ENCODE measurements at places on chromosomes 2 and 18. TPM values are rescaled to one million over a fixed set of nuclear protein-coding genes. Genes with fewer than 3 reads are reported as not detected.
A peak's percentile ranks its signal among the peaks of the same experiment; 100 is the strongest.

KYNU gene
- 14.3 TPM for total RNA-seq

MAP2 gene
- 68.8 TPM for total RNA-seq

PAIP2B gene
- total RNA-seq: 4.7 TPM

NEU2 gene
- total RNA-seq: not detected

ELAC1 gene
- total RNA-seq: 2.6 TPM

CKAP2L gene
- 1.3 TPM for total RNA-seq

KLHL30 gene
- total RNA-seq: 33.4 TPM

DNA sequence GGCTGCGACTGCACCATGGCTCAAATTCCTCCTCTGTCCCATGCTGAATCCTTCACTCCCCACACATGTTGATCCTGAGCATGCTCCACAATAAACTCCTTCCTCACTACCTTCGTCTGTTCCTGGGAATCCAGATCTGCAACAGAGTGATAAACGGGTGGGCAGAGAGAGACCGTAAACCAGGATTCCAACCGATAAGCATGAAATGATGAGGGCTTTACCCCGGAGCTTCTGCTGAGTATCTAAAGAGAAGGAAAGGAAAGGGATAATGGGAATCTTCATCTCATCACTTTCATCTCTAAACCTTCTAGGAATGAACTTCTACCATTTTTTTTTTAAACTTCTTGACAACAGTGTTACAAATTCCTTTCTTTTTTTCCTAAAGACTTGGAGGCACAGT lies 329.3 kb upstream of the TNP1 start:
- H3K36me3 ChIP-seq: no peaks in the 10 kb centered on the region
- H3K27me3 ChIP-seq: no peaks in the 10 kb centered on the region
- peaks cover 28% of the 10 kb centered on the region for H3K4me1 ChIP-seq
- H3K27ac ChIP-seq: no peak overlapping the region

DNA sequence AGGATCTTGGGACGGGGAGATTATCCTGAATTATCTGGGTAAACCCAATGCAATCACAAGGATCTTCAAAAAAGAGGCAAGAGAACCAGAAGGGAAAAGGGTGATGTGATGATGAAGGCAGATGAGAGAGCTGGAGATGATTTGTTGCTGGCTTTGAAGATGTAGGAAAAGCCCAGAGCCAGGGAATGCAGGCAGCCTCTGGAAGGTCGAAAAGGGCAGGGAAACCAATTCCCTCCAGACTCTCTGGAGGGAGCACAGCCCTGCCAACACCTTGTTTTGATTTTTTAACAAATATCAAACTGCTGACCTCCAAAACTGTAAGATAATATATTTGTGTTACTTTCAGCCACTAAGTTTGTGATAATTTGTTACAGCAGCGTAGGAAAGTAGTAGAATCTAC lies 48.9 kb upstream of the IL1R2 start:
- H3K27ac ChIP-seq: no peak overlapping the region
- no peaks in the 10 kb centered on the region for H3K4me1 ChIP-seq
- H3K36me3 ChIP-seq: no peaks in the 10 kb centered on the region
- DNase-seq: no peak
- H3K4me3 ChIP-seq: no peak overlapping the region
- H3K27me3 ChIP-seq: no peaks in the 10 kb centered on the region

DNA sequence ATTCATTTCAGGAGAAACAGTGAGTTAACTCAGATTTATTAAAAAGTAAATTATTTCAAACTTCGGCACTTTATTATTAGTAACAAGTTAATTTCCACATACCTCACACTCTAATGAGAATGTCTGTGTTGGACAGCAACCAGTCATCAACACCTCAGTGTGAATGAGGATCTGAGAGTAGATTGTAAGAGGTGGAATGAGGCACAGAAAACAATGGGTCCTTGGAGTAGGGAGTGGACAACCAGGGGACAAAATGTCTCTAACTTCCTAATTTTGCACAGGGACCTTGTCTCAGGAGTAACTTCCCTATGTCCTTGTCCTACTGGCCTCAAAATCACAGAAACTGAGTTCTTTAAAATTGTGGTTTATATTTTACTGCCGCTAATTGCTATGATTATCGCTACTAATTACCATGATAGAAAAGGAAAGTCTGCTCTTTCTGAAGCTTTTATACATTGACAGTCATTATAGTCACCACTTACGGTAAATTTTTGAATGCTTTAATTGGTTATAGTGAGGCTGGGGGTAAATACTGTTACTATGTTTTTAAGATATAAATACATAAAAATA lies 82.2 kb upstream of the LRPPRC start:
- H3K27me3 ChIP-seq: no peaks in the 10 kb centered on the region
- peaks cover 9% of the 10 kb centered on the region for H3K4me1 ChIP-seq
- H3K4me3 ChIP-seq: no peak overlapping the region
- no peak for DNase-seq
- no peak overlapping the region for H3K27ac ChIP-seq
- no peaks in the 10 kb centered on the region for H3K36me3 ChIP-seq

- H3K36me3 ChIP-seq: no peaks in the 10 kb centered on the region
- H3K27me3 ChIP-seq: no peaks in the 10 kb centered on the region
- no peak overlapping the region for H3K27ac ChIP-seq
- no peak for DNase-seq
- H3K4me1 ChIP-seq: no peaks in the 10 kb centered on the region
Measured at GRCh38 chr18:78362198-78362597, 617.4 kb upstream of the SALL3 start.

DNA sequence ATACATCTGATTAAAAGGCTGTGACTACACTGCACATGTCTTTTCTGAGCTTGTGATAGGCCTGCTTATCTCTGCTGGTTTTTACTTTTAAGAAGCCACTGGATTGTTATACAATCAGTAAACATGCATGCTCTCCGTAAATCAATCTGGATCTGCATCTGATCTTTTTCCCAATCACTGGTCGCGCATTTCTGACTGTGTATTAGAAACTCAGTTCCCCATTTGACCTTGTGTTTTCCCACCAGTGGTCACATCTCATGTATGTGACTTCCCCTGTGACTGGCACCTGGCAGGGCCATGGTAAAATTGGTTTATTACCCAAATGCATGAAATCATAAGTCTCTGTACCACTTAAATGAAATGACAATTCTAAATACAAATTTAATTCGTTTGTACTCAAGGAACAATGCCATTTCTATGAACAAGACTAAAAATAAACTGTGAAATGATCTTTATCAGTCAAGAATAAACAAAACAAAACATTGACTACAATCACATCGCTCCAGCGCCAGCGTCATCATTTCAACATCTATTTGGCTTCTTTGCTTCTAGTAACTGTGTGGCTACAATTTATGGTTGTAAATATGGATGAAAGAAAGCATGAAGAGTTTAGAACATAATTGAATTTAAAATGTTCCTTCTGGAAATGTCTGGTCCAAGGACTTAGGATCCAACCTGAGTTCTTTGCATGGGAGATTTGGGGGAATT lies 396.6 kb upstream of the TRIB2 start:
- no peaks in the 10 kb centered on the region for H3K36me3 ChIP-seq
- H3K27ac ChIP-seq: peak overlapping the region; percentile 85

DNA sequence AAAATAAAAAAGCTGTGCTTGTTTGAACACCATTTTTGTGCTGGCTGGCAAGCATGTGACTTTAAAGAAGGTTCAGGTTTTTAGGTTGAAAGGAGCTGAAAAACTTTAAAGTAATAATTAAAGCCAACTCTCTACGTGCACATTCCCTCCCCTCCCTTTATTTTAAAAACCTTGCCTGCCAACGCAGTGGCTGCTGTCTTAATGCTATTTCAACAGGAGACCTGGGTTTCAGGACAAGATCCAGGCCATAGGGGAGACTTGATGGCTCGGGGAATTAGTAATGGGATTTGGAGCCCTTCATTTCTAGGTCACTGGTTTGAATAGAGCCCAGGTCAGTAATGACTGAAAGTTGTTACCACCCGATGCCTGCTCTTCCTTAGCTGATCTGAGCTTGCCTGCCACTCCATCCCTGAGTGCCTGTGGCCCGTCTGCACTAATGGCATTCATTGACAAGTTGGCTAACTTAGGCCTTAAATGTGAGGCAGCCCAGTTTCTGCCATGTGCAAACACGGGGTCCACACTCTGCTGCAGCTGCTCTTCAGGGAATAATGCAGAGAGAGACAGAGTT lies 1233.2 kb upstream of the ZEB2 start:
- H3K36me3 ChIP-seq: no peaks in the 10 kb centered on the region
- H3K4me3 ChIP-seq: no peak overlapping the region
- H3K4me1 ChIP-seq: peaks cover 7% of the 10 kb centered on the region
- H3K27ac ChIP-seq: peak overlapping the region; percentile 53

DNA sequence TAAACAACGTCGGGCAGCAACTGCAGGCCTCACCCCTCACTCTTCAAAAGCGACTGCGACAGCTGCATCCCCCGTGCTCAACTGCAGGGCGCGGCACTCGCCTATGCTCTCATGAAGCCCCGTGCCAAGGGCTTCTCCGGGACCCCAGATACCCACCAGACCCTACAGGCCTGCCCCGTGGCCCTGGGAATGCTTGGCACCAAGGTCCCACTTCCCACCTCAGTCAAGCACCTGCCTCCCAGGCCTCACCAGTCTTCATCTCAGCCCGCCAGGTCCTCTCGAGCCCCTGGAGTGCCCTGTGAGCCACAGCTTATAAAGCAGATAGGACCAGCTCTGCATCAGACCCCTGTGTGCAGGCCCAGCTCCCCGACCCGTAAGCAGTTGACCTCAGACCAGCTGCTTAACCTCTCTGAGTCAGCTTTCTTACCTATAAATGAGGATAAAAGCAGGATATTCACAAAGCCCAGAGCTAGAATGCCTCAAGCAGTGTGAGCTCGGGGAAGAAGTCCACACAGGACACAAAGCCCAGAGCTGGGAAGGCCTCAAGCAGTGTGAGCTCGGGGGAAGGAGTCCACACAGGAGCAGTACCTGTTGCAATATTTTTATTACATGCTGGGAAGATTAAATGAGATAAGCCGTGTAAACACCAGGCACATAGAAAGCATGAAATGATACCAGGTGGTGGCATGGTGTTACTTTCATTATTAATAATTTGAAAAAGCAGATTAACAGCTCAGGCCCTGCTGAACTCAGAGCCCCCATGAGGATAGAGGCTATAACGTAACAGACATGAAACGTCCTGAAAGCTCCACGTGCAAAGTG lies 96.9 kb downstream of the HDAC4 start:
- no peaks in the 10 kb centered on the region for H3K27me3 ChIP-seq
- no peaks in the 10 kb centered on the region for H3K36me3 ChIP-seq
- H3K27ac ChIP-seq: no peak overlapping the region
- H3K4me1 ChIP-seq: peaks cover 31% of the 10 kb centered on the region

GRCh38 chr2:102147935-102148334 lies 5.4 kb downstream of the IL1R1 start:
- no peak for DNase-seq
- no peaks in the 10 kb centered on the region for H3K36me3 ChIP-seq
- H3K4me3 ChIP-seq: no peak overlapping the region

DNA sequence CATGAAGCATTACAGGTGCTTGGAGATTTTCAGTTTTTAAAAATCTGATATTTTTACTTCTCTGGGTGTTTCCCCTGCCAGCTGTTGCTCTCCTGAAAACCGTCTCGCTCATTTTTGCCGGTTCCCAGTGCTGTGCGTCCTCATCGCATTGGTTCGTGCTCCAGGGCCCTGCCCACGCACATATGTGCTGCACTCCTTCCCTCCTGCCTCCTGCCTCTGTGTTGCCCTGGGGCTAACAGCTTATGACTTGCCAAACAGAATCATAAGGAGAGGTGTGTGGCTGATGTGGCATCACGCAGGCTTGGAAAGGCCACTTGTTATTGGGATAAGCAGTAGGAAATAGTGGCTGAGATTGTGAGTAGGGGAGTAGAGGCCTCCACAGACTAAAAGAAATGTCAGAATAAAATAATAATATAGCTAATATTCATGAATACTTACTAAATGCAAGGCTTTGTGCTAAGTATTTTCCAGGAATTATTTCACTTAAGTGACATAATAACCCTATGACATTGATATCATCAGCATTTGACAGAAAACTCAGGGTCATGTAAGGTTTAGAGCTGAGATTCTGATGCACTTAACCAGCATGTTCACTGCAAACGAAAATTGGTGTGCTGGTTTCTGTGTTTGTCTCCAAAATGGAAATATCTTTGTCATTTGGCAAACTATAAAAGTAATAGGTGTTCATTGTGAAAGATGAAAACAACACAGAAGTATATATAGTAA lies 53.5 kb downstream of the SLC4A1AP start:
- peak overlapping the region; percentile 38 for H3K4me3 ChIP-seq
- H3K27ac ChIP-seq: peak overlapping the region; percentile 98
- H3K4me1 ChIP-seq: peaks cover 36% of the 10 kb centered on the region
- no peaks in the 10 kb centered on the region for H3K36me3 ChIP-seq
- H3K27me3 ChIP-seq: no peaks in the 10 kb centered on the region

DNA sequence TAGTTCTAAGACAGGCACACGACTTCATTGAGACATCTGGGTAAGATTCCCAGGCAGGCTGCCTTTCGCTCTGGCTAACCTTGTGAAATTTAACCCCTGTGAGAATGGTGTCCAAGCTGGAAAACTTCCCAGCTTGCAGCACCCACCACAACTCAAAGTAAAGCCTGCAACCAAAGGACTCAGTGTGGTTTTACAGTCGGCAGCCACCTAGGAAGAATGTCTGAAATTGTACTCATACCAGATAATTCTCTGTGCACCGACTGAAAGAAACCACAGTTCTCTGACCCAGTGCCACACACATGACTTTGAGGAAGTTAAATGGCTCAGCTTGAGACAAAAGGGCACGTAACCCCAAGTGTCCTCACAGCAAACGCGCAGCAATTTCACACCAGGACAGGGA lies 125.7 kb downstream of the RBMS1 start:
- H3K36me3 ChIP-seq: no peaks in the 10 kb centered on the region
- H3K4me1 ChIP-seq: peaks cover 60% of the 10 kb centered on the region
- H3K27me3 ChIP-seq: no peaks in the 10 kb centered on the region
- H3K4me3 ChIP-seq: no peak overlapping the region
- no peak for DNase-seq

DNA sequence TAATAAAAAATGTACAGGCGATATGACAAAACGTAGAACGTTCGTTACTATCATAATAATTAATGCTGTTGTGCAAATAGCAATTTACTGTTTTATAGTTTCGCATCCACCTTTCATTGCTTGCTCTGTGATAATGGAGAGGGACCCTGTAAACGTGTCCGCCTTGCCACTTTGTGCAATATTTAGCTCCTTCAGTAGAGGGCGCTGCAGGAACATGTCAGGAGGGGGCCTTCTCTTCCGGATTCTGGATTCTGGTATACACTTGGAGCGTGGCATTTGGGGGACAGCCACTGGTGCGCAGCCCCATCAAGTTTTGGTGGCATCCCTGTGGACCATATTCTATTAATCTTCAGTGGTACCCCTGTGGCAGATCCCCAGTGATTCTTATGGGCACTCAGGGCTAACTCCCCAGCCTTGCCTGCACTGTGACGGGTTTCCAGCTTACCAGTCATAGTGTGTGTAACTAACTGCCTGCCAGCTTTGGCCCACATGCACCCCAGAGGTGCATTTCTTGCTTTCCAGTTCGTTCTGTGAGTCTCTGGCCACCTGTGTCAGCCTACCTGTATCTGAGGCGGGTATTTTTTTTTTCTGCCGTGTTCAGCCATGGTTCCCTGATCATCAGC lies 140.3 kb downstream of the CYRIA start:
- H3K27ac ChIP-seq: no peak overlapping the region
- H3K27me3 ChIP-seq: no peaks in the 10 kb centered on the region
- no peaks in the 10 kb centered on the region for H3K4me1 ChIP-seq
- no peaks in the 10 kb centered on the region for H3K36me3 ChIP-seq
- DNase-seq: no peak
- no peak overlapping the region for H3K4me3 ChIP-seq

- no peaks in the 10 kb centered on the region for H3K4me1 ChIP-seq
- H3K27me3 ChIP-seq: no peaks in the 10 kb centered on the region
- DNase-seq: no peak
- H3K27ac ChIP-seq: peak overlapping the region; percentile 77
- no peaks in the 10 kb centered on the region for H3K36me3 ChIP-seq
- no peak overlapping the region for H3K4me3 ChIP-seq
Measured at GRCh38 chr2:129059476-129059875, 740.8 kb upstream of the HS6ST1 start.

Measured in thoracic aorta (tissue), 2 donors.